NCI-H2171 (cell line): ENCODE measurements at places on chromosomes 12 and 14.

GRCh38 chr14:69152181-69152901 lies 578 bp downstream of the DCAF5 start:
- peak; percentile 74 for DNase-seq

DNA sequence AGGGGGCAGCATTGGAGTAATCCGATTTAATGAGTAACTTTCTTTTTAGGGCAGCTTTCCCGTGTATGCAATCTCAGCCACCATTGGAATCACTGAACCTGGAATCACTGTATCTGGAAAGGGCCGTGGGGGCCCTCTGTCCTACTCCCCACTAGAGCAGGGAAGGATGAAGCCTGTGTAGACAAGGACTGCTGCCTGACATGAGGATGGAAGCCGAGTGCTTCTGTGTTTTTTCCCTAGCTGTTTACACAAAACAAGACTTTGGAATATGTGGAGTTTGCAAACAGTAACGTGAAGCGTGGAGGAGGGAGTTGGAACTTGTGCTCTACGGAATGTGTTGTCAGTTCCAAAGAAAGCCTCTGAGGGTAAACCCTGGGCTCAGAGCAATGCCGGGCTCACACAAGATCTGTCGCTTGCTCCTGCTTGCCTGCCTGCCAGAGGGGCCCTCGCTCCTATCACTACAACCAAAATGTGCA lies 32.4 kb upstream of the HDAC7 start:
- DNase-seq, result no peak

DNA sequence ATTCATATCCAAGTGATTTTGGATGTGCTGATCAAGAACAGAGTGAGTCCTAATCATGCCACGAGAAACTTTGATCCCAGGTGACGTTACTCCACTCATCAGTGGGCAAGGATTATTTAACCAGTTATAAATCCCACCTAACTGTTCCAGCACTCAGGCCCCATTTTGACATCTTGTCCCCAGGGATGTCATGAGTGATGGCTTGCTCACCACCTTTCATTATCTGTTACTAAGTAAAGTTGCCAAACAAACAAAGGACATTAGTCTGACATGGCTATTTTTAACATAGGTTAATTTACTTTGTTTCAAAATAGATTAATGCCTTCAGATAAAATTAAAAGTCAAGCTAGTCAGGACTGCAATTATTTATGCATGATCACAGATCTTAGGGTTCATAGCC lies 255.9 kb downstream of the ACSS3 start:
- no peak for DNase-seq

GRCh38 chr12:1644534-1645438 lies 15.8 kb downstream of the WNT5B start:
- peak; percentile 96 for DNase-seq

DNA sequence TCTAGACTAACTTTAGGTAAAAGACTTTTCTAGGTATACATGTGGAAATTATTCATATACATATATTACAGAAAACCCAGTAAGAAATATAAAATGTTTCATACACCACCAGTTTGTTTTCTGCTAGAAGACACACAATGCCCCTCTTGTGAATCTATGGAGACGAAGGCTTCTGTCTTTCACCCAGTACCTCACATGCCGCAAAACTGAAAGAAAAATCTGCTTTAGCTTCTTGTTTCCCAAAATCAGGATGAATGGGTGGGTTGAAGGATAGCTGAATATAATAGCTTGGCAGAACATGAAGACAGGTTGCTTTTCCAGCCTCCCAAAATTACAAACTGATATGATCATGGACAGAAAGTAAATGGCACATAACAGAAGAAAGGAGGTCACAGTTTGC lies 1.3 kb downstream of the TAS2R30 start:
- no peak for DNase-seq
